Naive B cell (primary cell): ENCODE measurements at places on chromosomes 7 and 10.

DNA sequence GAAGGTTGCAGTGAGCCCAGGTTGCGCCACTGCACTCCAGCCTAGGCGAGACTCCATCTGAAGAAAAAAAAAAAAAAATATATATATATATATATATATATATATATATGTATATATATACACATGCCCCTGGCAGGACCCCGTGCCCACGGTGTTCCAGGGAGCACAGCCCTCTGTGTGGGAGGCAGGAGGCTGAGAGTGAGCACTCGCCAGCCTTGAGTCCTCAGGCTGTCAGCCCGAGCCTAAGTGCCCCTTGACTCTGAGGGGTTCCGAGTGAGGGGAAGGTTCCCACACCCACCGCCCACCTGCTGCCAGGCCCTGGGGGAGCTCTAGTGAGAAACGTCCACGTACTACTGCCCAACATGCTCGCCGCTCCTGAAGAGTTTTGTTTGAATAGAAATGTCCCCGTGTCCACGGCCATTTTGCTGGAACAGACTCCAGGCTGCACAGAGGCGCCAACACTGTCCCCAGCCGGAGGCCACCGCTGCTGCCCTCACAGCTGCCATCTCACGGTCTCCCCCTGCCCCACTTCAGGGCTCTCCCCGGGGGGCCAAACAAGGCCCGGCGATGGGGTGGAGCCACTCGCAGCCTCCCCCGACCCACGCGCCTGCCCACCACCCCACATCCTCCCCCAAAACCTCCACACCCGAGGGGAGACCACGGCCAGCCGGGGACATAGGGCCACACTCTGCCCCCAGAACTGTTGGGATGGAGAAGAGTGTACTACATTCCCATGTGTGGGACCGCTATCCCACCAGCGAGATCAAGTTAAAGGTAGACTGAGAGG lies 62.8 kb upstream of the EBF3 start:
- no peak overlapping the region for H3K4me3 ChIP-seq
- no peak for DNase-seq
- H3K27ac ChIP-seq, result no peak overlapping the region
- H3K4me1 ChIP-seq, result no peaks in the 10 kb centered on the region
- H3K27me3 ChIP-seq, result peaks cover 8% of the 10 kb centered on the region

- no peak overlapping the region for H3K4me3 ChIP-seq
- no peak for DNase-seq
- H3K4me1 ChIP-seq, result no peaks in the 10 kb centered on the region
- no peaks in the 10 kb centered on the region for H3K27me3 ChIP-seq
Measured at GRCh38 chr10:130994845-130995244, 316.7 kb downstream of the TCERG1L start.

GRCh38 chr7:102322202-102322715 lies 34.0 kb downstream of the SPDYE6 start:
- H3K27ac ChIP-seq, result peak overlapping the region; percentile 78
- no peaks in the 10 kb centered on the region for H3K27me3 ChIP-seq
- peak overlapping the region; percentile 50 for H3K4me3 ChIP-seq
- H3K4me1 ChIP-seq, result peaks cover 18% of the 10 kb centered on the region
- DNase-seq, result no peak

DNA sequence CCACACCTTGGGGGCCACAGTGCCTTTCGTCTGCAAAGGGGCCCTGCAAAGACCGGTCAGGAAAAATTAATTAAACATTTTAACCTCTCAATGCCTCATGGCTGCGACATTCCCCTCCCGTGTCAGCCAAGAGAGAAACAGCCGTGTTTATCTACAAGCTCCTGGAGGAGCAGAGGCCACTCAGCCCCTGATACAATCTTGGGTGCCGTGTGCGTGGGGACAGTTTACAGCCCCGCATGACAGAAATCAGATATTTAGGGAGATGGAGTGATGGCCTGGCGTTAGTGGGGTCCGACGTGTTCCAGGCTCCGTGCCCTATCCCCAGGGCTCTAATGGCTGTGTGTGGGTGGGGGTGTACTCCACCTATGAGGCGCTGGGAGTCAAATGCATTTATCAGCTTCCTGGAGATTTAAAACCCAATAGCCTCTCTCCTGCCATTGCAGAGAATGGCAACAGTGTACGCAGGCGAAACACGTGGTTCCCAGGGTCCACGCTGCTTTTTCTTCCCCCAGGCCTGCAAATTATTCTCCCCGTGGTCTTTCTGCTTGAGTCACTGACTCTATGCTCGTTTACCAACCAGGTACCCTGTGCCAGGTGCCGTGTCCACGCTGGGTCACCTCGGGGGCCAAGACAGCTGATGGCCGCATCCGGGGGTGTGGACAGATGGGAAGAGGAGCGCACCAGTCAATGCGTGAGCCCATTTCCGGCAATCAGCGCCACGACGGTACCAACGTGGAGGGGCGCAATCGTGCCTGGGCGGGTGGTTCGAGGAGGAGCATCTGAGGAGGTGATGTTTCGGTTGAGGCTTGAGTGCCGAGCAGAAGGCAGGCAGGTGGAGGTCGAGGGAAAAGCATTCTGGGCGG lies 26.6 kb upstream of the PSMG3 start:
- H3K27ac ChIP-seq, result no peak overlapping the region
- peaks cover 18% of the 10 kb centered on the region for H3K27me3 ChIP-seq
- peaks cover 18% of the 10 kb centered on the region for H3K4me1 ChIP-seq
- DNase-seq, result no peak
- H3K36me3 ChIP-seq, result no peaks in the 10 kb centered on the region
- no peak overlapping the region for H3K4me3 ChIP-seq

GRCh38 chr7:134768243-134768642 lies 11.2 kb upstream of the CALD1 start:
- no peaks in the 10 kb centered on the region for H3K27me3 ChIP-seq
- no peaks in the 10 kb centered on the region for H3K36me3 ChIP-seq
- peak overlapping the region; percentile 23 for H3K27ac ChIP-seq
- H3K4me1 ChIP-seq, result peaks cover 34% of the 10 kb centered on the region
- DNase-seq, result no peak
